ENCODE measurements at places on chromosomes 2 and 18. TPM values are rescaled to one million over a fixed set of nuclear protein-coding genes. Genes with fewer than 3 reads are reported as not detected.

- no peak for DNase-seq
These were observed 26.4 kb downstream of the SPEG start for GRCh38 chr2:219461047-219461514.

- DNase-seq: peak; percentile 64
These were observed 46.8 kb upstream of the PXDN start for GRCh38 chr2:1791006-1791605.

GRCh38 chr2:54455563-54456361, at the start of gene SPTBN1:
Gene SPTBN1, plus strand, starts transcription at chr2:54456327. Its CDS starts 70,092 bp downstream, at chr2:54526419.
- peak; percentile 67 for DNase-seq

DNA sequence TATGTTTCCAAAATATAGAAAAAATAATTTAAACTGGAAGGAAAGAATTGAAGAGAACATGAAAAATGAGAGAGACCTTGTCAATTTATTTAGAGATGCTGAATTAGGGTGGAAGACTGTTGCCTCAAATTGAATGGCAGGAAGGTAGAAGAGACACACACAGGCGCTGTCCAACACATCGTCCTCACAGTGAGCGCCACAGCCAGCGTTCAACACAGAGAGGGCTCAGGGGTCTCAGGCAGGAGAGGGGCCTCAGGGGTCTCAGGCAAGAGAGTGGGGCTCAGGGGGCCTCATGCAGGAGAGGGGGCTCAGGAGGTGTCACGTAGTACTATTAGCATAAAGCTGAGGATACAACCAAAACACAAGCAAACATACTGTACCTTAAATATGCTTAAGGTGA, 65.7 kb downstream of the TMEM18 start:
- no peak for DNase-seq

- no peak for DNase-seq
These were observed 13.5 kb downstream of the ALPK2 start for GRCh38 chr18:58615140-58616132.

GRCh38 chr2:223654384-223654915, 52.3 kb upstream of the SCG2 start:
- no peak for DNase-seq

DNA sequence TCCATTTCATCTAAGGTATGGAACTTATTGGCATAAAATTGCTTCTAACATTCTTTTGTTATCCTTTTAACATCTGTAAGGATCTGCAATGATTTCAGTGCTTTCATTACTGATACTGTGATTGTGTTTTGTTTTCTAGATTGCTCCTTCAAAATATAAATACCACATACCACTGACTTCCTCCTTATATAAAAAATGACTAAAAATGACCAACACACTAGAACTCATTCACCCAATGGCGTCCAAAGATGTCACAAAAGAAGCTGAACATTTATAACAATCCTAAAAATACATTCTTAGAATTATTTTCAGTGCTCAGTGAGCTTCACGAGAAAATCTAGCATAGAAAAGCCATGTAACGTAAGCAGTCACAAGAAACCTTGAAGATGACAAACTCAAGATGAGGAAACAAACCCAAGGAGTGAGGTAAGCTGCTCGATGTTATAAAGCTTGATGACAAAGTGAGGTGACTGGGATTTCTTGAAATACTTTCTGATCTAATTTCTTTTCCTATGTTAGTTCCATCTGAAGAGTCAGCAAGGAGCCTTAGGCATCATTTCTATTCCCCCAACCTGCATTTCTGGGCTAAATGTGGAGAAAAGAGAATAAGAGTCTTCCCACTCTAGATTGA, 42.6 kb downstream of the PNO1 start:
- no peak for DNase-seq

DNA sequence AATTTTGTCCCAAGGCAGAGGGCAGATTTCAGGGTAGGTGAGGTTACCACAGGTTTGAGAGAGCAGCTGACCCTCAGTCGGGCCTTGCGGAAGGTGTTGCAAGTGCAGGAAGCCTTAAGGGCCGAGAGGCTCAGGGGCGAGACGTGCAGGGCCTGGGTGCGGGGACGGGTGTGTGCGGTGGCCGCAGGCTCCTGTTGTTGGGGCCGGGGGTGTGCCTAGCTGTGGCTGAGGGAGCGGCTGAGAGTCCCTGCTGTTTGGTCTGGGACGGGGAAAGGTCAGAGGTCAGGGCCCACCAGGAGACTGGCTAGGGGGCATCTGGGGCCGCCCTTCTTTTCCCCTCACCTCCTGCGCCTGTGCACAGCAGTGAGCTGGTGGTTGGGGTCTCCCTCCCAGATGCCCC, 52.5 kb downstream of the NTSR2 start:
- DNase-seq: no peak

DNA sequence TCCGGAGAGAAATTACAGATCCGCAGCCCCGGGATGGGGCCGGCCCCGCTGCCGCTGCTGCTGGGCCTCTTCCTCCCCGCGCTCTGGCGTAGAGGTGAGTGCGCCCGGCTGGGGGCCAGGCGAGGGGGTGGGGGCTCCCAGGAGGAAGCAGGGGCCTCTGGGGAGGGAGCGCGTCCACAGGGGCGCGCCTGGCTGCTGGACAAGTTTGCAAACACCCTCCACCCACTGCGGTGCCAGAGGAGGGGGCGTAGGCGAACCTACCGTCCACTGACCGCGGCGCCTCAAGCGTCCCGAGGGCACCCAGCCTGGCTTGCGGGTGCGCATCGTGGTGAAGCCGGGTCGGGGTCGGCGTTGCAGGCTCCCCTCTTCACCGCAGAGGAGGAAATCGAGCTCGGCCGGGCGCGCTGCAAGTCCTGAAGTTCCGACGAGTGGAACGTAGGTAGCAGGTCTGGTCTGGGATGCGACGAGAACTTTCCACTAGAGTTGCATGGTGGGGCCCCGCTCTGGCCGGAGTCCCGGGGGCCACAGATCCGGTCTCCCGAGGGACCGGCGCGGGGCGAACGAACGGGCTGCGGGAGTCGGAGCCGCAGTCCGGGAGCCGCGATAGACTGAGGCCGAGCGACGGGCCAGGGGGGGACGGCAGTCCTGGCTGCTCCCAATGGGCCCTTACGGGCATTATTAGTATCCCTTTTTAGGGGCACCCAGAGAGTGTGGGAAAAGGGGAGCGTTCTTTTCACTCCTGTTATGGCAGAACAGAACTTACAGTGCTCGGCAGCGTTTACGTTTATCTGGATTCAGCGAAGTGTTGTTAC, 502 bp downstream of the MERTK start:
- no peak for DNase-seq

DNA sequence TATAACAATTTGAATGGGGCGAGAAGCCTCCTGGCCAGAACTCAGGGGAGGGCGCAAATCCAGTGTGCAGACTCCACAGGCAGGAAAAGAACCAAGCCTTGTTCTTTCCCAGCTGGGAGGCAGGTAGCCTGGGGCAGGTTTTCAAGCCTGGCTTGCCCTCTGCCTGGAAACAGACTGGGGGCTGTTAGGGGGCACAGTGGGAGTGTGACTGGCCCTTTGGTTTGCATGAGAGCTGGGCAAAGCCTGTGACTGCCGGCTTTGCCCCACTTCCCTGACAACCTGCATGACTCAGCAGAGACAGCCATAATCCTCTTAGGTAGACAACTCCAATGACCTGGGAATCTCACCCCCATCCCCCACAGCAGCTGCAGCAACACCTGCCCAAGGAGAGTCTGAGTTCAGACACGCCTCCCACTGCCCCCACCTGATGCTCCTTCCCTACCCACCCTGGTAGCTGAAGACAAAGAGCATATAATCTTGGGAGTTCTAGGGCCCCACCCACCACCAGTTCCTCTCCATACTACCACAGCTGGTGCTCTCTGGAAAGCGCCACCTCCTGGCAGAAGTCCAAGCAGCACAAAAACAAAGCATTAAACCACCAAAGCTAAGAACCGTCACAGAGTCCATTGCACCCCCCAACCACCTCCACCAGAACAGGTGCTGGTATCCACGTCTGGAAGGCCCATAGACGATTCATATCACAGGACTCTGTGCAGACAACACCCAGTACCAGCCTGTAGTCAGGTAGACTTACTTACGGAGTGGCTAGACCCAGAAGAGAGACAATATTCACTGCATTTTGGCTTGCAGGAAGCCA, 402.5 kb downstream of the STK39 start:
- no peak for DNase-seq

DNA sequence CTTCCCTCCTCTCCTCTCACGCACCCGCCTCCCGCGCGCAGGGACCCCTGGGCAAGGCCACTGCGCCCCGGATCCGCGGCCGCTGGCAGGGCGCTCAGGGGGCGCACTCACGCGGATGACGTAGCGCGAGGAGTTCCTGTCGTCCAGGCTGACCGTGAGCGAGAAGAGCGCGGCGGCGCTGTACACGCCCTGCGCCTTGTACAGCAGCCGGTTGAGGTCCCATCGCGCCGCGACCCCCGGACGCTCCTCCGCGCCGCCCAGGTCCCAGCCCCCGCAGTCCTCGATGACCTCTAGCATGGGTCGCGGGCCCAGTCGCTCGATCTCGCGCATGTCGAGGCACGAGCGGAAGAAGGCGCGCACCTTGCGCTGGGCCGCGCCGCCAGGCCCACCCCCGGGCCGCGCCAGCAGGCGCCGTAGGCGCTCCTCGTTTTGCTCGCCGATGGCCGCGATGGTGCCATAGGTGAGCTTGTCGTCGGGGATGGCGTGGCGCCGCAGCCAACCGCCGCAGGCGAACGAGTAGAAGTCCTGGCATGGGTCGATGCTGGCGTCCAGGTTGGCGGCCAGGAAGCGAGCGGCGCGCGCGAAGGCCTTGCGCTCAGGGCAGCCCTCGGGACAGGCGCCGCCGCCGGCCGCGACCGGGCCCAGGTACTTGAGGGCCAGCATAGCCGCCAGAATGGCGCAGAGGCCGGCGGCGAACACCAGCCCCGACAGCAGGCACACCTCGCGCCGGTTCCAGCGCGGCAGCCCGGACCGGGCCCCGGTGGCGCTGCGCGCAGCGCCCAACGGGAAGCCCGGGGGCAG, 1.7 kb downstream of the ECEL1 start:
- DNase-seq: no peak

- no peak for DNase-seq
These were observed 495 bp downstream of the TMEM169 start for GRCh38 chr2:216082117-216082711.

GRCh38 chr18:1499265-1499664, 594.6 kb downstream of the ADCYAP1 start:
- DNase-seq: no peak

- DNase-seq: no peak
These were observed 205.9 kb downstream of the MYO1B start for GRCh38 chr2:191451116-191451515.

The AFF3 gene
- total RNA-seq: 0.18 TPM

The TRPM8 gene
- total RNA-seq: 0.03 TPM

The DYNAP gene
- not detected for total RNA-seq
